ENCODE measurements at places on chromosomes 5 and 9.

DNA sequence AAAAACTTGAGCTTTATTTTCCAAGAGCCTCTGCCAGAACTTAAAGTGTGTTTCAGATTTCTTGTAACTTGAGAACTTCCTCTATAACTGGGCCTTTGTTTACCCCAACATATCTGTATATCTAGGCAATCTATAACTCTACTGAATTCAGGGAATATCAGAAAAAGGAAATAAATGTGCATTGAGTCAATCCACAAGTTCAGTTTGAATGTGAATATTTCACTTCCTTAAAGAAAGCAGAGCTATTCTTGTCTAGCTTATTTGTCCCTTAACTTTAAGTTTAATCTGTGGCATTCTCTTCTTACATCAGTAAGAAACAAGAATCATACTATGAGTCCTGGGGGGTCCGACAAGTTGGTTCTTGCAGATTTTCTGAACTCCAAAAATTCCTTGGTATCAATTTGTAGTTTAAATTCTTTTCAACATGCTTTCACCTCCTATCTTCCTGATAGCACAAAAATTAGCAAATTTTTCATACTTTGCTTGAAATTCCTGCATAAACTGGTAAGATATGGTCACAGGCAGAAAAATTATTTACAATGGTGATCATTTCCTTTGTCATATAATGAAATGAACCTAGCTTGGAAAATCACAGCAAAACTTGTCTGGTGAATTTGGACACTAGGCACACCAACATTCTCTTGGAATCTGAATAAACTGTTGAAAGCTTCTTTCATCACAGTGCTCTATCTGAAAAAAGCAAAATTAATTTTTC lies 19.8 kb upstream of the ITGA1 start:
- DNase-seq = no peak

- no peak for DNase-seq
Observed at GRCh38 chr5:31819926-31820516, 181.1 kb downstream of the PDZD2 start.

- no peak for DNase-seq
Observed at GRCh38 chr5:110346893-110347358, 379.5 kb downstream of the TMEM232 start.

DNA sequence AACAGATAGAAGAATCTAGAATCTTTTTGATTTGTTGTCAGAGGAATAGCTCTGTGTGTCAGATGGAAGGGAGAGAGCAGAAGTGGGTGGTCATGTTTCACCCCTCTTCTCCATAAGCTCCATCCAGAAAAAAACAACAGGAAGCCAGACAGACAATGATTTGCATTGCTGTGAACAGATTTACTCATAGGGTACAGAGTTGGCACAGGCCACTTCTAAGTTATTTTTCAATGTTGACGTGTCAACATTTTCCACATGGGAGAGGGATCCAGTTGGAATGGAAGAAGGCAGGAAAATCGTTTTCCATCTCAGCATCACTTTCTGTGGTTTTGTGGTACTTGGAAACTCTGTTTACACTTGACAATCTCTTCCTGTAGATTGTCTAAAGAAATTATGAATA lies 86.7 kb downstream of the INSYN2B start:
- no peak for DNase-seq

DNA sequence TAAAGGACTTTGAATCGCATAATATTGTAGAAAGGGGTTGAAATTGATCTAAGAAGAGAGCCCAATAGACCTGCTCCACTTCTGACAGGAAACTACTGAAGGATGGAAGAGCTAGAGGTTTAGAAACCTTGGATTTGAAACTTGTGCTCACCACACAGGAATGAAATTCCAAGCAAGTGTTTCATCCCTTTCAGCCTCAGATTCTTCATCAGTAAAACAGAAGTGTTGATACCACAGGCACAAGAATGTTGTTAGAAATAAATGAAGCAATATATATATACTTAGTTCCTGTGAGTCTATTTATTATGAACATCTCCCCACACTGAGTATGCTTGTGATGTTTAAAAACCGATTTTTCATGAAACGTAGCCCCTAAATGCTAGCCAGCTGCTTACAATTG lies 43.8 kb downstream of the PRRC1 start:
- no peak for DNase-seq

DNA sequence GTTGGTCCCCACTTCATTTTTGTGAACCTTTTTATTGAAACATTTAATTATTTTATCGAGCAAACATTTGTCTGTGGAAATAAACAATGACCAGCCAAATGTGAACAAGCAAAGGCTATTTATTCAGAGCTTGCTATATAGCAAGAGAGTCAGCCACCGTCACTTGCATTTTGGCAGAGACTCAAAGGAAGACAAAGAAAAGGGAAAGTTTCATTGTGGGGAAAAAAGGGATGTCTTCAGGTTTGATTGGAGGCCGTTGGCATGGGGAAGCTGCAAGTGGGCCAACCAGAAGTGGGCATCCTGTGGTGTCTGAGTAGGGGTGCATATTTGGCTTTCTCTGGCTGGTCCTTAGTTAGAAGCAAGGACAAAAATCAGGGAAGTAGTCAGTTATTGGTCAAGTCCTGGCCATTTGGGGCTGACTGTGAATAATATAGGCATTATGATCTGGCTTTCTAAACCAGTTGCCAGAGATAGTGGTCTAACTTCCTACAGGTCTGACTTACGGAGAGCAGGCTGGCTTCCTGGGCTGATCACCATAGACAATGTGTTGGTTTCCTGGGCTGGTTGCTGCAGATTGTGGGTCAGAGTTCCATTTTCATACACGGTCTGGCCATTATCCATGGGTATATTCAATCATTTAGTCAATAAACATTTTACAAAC lies 16.6 kb downstream of the ENC1 start:
- no peak for DNase-seq

DNA sequence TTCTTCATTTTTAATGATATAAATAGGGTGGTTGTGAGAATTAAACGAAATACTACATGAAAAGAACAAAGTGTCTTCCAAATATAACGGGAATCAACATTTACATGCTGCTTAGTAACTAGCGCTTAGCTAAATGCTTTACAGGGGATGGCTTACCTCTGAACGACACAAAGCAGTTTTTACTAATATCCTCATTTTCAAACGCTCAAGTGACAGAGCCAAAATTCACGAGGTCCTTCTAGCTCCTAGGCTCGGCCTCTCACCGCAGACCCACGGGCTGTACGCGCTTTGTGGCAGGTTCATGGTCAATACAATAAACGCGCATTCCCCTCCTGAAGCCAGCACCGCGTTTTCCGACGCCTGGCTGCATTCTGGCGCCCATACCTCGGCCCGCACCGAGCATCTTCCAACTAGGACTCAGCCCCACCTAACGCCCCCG lies 442 bp downstream of the ZNF510 start:
- DNase-seq = no peak

DNA sequence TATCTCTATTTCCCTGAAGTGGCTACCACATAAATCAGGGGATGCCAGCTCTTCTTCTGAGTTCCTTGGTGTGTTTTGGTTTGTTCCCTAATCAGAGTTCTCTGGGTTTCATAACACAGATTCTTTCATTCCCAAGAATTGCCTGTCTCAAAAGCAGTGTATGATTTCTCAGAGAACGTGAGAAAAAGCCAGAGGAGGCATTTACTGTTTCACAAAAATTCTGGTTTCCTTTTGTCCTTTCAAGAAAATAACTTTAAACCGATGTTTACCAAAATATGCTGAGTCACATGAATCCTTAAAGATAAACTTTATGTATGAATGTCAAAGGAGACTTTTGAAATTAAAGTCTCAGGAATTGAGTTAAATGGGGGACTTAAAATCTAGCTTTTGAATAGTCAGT lies 314.3 kb downstream of the EBF1 start:
- DNase-seq = no peak

GRCh38 chr9:36530224-36530623 lies 42.5 kb upstream of the MELK start:
- DNase-seq = no peak

DNA sequence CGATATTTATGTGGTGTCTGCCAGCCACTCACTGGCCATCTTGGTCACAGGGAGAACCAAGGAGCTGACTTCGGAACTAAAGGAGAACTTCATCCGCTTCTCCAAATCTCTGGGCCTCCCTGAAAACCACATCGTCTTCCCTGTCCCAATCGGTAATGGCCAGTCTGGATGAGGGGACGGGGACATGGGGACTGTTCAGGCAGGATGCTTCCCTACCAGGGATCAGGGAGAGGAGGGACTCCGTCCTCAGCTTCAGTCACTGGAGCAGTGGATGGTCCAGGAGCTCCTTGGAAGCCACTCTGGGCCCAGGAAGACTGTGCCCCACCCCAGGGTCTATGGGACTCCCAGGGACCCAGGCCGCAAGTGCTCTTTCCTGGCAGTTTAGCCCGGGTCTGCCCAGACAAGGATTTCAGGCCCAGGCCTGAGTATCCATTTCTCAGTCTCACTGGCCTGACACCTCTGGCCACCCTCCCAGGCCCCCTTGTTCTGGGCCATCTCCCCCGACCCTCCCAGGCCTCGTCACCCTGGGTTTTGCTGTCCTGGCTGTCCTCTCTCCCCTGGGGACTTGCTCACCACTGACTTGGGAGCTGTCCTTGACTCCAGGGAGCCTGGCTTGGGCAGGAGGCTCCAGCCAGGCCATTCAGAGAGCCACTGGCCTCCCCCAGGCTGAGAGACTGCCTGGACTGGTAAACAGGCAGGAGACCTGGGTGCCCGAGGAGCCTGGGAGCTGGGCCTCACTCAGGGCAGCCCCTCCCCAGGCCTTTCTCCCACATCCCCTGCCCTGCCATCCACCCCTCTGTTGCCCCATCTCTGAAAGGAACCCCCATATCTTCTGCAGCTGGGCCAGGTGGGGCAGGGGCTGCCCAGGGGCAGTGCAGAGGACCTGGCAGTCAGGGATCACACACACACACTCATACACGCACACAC lies 3.1 kb downstream of the LCN2 start:
- no peak for DNase-seq

GRCh38 chr5:152606776-152607364 lies 201.8 kb upstream of the NMUR2 start:
- DNase-seq = no peak

DNA sequence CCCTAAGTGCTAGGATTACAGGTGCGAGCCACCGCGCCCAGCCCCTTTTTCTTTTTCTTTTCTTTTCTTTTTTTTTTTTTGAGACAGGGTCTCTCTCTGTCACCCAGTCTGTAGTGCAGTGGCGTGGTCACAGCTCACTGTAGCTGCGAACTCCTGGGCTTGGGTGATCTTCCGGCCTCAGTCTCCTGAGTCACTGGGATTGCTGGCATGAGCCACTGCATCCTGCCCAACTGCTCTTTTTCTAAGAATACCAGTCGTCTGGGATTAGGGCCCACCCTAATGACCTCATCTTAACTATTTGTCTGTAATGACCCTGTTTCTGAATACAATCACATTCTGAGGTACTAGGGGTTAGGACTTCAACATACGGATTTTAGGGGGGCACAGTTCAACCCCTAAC lies 34.1 kb upstream of the NANS start:
- no peak for DNase-seq

DNA sequence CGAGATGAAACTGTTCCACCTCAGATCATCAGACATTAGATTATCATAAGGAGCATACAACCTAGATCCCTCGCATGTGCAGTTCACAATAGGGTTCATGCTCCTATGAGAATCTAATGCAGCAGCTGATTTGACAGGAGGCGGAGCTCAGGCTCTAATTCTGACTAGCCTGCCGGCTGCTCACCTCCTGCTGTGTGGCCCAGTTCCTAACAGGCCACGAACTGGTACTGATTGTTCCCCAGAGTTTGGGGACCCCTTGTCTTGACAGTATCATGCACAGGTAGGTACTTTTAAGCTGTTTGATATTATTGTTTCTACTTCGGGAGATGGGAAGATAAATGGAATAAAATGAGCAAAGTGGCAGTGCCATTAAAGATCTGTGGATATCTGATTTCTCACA lies 66.9 kb downstream of the ZCCHC7 start:
- no peak for DNase-seq

DNA sequence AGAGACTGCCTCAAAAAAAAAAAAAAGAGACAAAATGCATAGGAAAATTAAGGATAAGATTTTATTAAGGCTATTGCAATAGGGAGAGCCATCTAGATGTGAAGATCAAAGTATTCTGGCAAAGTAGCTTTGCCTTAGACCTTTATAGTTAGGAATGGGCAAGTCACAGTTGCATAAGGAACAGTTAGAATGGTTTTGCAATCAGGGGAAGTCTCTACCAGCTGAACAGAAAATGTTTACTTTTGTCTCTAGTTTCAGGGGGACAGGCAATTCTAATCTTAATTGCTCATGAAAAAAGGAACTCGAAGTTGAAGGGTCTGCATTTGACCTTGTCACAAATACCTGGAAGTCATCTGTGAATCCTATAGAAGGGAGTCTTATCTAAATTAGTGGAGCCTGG lies 13.1 kb upstream of the ATP6V1G1 start:
- no peak for DNase-seq

DNA sequence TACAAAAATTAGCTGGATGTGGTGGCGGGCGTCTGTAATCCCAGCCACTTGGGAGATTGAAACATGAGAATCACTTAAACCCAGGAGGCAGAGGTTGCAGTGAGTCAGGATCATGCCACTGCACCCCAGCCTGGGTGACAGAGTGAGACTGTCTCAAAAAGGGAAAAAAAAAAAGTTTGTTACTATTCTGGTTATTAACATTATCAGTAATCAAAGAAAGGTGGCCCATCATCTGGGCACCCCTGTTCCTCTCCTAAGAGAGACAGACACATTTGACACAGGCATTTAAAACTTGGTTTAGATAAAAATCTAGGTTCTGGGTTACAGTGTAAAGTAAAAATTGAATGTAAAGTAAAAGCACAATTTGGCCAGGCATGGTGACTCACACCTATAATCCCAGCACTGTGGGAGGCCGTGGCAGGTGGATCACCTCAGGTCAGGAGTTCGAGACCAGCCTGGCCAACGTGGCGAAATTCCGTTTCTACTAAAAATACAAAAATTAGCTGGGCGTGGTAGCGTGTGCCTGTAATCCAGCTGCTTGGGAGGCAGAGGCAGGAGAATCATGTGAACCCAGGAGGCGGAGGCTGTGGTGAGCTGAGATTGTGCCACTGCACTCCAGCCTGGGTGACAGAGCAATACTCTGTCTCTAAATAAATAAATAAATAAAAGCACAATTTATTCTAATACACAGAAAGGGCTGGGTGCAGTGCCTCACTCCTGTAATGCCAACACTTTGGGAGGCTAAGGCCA lies 16.7 kb upstream of the PHYHD1 start:
- no peak for DNase-seq

GRCh38 chr5:102670224-102670836 lies 84.8 kb upstream of the PAM start:
- no peak for DNase-seq

DNA sequence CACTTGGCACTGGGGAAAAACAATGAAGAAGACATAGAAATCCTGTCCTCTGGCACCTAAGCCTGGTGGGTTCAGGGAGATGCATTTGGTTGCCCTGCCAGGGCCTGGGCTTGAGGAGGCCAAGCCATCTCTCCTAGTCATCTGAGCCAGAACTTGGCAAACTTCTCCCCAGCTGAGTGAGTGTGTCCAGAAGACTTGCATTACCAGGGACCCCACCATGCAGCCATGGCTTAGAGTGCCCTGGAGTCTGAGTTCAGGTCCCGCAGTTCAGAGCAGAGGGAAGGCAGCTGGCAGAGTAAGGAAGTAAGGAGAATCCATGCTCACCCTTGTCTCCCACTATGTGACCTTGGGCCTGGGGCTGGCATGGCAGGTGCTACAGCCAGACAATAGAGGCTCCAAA lies 37.4 kb upstream of the FCN1 start:
- no peak for DNase-seq
